Stimulated activated CD8-positive, alpha-beta memory T cell treated with anti-CD3 and anti-CD28 coated beads, Interleukin-4, amount 100 ng/mL, for 1 hour (primary cell): ENCODE measurements at places on chromosomes 7 and 10.

- no peak for DNase-seq
Observed at GRCh38 chr7:150372271-150373048, 3.8 kb downstream of the REPIN1 start.

- no peak for DNase-seq
Observed at GRCh38 chr7:51456431-51457060, 139.9 kb upstream of the COBL start.

GRCh38 chr7:17094963-17095574, 203.4 kb upstream of the AHR start:
- DNase-seq: no peak

DNA sequence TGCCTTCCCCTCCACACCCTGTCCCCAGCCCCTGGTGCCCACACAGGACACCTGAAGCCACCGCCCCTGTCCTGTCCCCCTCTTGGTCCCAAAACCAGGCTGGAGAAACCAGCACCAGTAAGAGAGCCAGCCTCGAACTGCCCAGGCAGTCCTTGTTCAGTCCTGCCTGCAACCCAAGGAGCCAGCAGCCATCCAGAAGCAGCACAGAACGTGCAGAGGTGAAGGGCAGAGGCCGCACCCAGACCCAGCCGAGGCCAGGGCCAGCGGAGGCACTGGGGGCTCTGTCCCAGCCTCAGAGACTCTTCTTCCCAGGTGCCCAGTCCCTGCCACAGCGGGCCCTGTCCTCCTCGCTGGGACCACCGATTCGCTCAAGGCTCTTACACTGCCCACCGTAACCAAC, 23.3 kb upstream of the CNPY1 start:
- DNase-seq: no peak

GRCh38 chr10:124074501-124075109, 18.8 kb downstream of the CHST15 start:
- no peak for DNase-seq

DNA sequence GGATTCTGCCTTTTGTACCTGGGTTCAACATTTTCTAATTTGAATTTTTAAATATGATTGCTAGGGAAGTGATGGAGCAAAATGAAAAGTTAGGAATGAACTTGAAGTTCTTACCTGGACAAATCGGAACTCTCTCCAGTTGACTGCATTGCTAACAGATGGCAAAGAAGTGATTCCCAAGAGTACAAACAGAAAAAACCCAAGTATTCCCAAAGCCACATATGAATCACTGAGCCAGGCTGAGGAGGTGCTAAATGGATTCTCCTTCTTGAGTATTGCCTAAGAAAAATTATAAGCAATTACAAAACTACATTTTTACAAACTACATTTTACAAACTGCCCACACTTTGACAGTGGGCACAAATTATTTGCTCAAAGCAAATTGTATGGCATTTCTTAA, 25.9 kb downstream of the STEAP4 start:
- DNase-seq: no peak

DNA sequence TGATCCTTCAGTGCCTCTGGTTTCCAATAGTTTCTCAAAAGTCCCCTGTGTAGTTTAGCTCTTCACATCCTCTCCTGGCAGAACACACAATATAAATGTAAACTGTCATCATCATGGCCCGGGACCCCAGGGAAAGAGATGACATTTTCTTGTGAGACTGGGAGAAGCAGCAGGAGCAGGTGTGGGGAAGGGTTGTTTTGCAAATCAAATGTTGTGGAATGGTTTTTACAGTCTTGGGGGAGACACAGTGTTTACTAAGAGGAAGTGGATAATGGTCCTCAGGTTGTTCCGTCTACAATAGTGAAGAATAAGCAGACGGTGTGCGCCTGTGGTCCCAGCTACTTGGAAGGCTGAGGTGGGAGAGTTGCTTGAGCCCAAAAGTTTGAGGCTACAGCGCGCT, 159.1 kb downstream of the SEC23IP start:
- no peak for DNase-seq

- no peak for DNase-seq
Observed at GRCh38 chr10:126701526-126701925, 31.0 kb upstream of the C10orf90 start.

GRCh38 chr10:4279655-4280054, 494.6 kb upstream of the KLF6 start:
- no peak for DNase-seq

DNA sequence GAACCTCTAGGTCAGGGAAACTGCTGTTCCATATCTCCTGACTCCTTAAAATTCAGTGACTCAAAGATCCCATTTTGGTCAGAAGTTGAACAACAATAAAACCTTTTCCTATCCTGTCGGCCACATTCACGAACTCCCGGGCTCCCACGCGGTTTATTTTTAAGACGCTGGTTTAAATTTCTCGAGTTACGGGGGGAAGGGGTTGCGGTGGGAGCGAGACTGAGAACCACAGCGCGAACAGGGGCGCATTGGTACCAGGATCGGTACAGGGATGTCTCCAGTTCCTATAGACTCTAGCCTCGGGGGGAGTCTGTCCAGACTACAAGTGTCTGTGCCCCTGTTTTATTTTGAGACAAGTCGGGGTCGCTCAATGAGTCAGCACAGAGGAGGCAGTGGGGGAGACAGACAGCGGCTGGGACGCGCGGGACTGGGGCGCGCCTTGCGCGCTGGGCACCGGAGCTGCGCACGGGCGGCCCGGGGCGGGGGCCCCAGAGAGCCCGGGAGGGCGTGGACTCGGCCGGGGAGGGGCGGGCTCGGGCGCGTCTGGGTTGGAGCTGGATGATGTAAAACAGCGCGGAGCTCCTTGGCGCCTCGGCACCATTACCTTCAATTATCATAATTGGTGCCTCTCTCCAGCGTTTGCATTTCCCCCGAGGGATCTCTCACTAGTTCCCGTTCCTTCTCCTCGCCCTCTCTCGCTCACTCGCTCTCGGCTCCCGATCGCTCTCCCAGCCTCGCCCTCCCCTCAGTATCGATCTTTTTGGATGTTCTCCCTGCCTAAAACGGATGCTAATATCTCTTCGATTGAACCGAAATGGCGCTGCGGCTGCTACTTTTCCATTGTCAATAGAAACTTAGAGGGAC, 8.7 kb upstream of the BAMBI start:
- no peak for DNase-seq

DNA sequence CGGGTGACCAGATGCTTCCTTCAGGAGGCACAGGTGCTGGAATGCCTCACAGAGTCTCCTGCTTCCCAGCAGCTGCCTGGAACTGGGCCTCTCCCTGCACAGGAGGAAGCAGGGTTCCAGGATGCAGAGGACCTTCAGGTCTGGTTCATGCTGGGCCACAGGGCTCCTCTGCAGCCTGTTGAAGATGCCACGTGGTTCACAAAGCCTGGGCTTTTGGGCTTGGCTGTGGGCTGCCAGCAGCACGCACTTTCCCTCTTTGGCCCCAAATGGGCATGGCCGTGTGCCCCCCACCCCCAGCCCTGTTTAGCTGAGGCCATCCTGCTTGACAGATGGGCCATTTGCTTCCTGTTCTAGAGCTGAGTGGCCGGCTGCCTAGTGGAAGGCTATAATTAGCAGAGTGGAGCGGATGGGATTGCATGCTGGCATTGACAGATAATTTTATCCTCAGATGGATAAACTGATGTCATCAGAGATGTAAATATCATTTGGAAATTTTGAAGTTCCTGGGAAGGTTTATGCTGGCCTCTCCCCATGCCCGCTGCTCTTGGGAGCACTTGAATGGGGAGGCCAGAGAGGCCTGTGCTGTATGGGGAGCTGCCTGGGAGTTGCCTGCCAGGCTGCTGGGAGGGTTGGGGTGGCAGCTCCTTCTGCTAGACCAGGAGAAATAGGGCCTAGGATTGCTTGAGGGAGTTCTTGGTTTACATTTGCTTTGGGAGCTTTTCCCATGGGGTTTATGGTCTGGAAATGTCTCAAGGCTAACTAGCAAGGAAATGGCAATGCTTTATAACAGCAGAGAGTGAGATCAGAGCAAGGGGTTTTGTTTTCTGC, 28.2 kb downstream of the TSPAN15 start:
- no peak for DNase-seq

- no peak for DNase-seq
Observed at GRCh38 chr10:95388539-95388938, 97.7 kb upstream of the PDLIM1 start.

DNA sequence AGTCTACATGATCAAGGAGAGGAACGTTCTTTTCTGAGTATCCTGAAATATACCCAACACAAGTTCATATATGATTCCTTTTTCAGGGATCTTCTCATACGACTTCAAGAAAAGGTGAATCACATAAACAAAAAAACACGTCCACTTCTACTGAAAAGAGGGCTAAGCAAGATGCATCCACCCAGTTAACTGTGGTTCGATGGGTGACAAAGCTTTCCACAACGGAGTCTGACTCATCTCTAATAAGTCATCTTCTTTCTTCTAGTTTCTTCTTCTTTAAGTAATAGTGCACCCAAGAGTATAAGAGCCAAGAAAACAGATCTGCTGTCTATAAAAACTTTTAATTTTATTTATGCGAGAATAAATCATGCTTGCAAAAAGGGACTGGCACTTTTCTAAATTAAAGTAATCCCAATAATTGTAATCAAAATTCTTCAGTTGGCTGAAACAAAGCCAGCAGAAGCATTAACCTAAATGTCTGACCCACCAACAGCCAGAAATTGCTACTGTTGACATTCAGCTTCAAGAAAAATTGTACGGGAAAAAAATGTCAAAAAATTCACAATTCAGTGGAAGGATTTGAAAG, 146.9 kb upstream of the ANK3 start:
- no peak for DNase-seq

- no peak for DNase-seq
Observed at GRCh38 chr7:55441774-55442522, 76.8 kb downstream of the LANCL2 start.

GRCh38 chr7:50665403-50666123, 100.4 kb upstream of the DDC start:
- no peak for DNase-seq

DNA sequence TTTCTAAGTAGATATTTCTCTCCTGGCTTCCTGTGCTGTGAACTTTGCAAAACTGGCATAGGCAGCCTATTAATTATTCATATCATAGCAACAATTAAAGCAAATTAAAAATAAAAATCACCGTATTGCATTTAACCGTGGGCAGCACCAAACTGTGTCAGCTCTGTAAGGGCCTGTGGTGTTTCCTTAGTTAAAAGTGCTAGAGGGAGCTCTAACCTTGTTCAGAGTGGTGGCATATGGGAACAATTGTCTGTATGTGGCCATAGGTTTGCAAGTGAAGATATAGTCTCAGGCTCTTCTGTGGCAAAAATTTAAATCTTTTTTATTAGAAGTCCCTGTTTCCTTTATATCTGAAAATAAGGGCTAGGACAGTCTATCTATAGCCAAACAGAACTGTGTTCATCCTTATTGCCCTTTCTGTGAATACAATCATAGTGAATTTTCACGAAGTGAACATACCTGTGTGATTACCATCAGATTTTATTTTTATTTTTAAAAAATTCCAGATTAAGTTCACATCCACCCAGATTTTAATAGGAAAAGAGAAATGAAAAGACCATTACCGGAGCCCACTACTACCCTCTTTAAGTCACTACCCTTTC, 92.6 kb downstream of the POLL start:
- no peak for DNase-seq

GRCh38 chr7:40571796-40572195, 437.0 kb downstream of the SUGCT start:
- DNase-seq: no peak

DNA sequence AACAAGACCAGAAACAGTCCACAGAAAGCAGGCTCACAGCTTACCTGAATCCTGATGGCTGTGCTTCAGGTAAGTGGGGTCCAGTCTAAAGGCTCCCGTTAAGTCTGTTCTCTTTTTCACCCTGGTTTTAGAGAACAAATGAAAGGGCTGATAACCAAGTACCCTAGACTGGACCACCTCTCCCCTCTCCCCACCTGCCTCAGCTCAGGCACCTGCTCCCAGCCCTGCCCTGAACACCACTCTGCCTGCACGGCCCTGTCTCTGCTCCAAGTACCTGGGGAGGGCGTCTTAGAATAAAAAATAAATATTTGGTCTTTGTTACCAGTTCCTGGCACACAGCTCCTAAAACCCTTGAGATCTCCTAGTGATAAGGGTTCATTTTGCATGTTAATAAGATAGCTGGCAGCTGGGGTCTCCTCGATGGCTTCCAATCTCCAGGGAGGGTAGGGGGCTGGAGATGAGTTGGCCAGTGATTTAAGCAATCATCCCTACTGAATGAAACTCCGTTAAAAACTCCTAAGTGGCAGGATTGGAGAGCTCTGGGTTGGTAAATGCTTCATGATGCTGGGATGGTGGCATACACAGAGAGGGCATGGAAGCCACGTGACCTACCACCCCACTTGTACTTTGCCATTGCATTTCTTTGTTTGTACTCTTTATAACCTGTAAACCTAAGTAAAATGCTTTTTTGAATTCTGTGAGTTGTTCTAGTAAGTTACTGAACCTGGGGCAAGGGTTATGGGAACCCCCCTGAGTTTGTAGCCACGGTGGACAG, 29.8 kb upstream of the FIGNL1 start:
- no peak for DNase-seq

GRCh38 chr10:43216931-43217562, 49.8 kb downstream of the RASGEF1A start:
- DNase-seq: no peak

GRCh38 chr10:121661451-121661851, 63.2 kb upstream of the FGFR2 start:
- no peak for DNase-seq

DNA sequence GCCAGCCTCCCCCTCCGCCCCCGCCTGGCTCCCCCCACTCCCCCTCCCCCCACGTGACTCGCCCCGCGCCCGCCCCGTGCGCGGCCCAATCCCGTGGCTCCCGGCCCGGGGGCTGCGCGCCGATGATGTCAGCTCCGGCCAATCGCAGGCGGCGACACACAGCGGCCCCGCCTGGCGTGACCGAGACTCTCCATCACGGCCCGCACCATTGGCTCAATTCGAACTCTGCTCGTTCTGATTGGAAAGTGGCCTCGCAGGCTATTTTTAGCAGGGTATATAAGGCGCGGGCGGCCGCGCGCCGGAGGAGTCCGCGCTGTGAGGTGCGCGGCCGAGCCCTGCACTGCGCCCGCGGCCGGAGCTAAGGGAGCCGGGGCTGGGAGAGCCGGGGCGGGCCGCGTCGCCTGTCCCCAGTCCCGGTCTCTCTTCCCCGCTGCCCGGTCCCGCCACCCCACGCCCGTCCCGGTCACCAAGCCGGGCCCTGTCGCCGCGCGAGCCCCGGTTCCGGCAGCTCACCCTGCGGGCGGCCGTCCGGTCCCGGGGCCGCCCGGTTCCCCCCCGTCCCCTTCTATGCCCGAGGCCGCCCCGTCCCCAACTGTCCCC, 342 bp upstream of the KLF6 start:
- DNase-seq: peak; percentile 95

GRCh38 chr7:126436213-126436868, 816.4 kb downstream of the GRM8 start:
- no peak for DNase-seq

DNA sequence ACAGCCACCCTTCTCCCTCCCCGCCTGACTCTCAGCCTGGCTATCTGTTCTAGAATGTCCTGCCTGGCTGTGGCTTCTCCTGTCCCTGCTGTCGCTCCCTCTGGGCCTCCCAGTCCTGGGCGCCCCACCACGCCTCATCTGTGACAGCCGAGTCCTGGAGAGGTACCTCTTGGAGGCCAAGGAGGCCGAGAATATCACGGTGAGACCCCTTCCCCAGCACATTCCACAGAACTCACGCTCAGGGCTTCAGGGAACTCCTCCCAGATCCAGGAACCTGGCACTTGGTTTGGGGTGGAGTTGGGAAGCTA, 1.2 kb downstream of the EPO start:
- DNase-seq: no peak
